Stimulated activated CD8-positive, alpha-beta memory T cell treated with anti-CD3 and anti-CD28 coated beads, Interleukin-7, amount 100 ng/mL, for 1 hour (primary cell): ENCODE measurements at places on chromosomes 12 and 14.

DNA sequence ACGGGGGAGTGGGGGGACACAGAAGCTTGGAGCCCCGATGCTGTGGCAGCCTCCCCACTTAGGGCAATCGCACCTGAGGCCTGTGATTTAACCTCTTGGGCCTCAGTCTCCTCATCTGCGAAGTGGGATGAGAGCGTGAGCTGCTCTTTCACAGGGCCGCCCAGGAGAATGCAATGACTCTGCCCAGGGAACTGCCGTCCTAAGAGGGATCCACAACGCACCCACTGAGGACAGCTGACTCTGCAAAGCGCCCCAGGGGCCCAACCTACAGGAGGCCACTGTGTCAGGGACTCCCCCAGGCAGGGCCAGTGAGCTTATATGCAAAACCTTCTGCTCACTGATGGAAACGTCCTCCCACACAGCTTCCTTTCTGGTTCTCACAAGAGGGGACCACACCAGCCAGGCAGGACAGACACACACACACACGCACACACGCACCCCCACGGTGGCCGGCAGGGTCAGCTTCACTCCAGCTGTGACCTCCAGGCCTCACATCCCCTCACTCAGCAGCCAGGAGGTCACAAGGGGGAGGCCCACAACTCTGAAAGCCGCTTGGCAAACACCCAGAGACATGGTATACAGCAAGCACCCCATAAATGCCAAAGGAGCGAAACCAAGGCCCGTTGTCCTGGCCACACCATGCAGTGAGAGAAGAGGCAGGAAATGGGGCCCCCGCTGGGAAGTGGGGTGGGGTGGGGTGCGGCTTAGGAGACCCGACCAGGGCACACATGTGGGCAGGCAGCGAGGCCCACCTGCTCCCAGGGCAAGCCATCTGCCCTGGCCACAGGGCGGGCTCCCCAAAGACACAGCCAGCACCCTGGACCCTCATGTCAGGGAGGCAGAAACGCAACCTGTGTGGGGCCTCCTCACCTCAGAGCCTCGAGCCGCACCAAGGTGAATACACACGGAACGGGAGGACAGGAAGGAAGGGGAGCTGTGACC, 73.3 kb downstream of the NCOR2 start:
- no peak for DNase-seq

DNA sequence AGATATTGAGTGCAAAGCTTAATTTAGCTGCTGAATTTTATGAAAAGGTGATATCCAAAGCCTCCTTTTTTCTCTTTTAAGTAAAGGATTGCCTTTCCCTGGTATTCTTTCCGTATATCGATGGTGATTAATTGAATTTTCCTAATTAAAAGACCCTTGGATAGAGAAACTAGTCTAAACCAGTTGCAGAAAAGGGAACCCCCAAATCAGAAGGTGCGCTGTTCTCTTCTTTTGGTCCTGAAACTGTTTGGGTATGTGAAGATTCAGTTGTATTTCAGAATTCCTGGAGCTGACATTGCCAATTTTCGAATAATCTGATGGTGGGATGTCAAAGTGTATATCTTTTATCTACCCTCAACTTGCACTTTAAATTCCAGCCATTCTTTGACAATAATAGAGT, 1.9 kb downstream of the GPHN start:
- DNase-seq: no peak

DNA sequence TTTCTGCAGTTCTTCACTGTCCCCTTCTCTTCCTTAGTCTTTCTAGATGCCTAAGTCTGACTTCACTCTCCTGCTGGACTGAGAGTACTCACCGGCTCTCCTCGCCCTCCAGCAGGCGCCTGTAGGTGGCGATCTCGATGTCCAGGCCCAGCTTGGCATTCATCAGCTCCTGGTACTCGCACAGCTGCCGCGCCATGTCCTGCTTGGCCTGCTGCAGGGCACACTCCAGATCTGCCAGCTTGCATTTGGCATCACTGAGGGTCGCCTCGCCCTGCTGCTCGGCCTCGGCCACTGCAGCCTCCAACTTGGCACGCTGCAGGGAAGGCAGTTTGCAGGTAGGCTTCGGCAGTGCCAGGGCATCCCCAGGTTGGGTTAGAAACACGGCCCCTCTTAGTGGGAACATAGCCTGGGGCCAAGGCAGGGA, 5.2 kb downstream of the KRT84 start:
- no peak for DNase-seq

- DNase-seq: no peak
Measured at GRCh38 chr14:67515386-67516079, 17.6 kb upstream of the PLEKHH1 start.

GRCh38 chr12:56375598-56376434, 13.2 kb upstream of the APOF start:
- DNase-seq: no peak

DNA sequence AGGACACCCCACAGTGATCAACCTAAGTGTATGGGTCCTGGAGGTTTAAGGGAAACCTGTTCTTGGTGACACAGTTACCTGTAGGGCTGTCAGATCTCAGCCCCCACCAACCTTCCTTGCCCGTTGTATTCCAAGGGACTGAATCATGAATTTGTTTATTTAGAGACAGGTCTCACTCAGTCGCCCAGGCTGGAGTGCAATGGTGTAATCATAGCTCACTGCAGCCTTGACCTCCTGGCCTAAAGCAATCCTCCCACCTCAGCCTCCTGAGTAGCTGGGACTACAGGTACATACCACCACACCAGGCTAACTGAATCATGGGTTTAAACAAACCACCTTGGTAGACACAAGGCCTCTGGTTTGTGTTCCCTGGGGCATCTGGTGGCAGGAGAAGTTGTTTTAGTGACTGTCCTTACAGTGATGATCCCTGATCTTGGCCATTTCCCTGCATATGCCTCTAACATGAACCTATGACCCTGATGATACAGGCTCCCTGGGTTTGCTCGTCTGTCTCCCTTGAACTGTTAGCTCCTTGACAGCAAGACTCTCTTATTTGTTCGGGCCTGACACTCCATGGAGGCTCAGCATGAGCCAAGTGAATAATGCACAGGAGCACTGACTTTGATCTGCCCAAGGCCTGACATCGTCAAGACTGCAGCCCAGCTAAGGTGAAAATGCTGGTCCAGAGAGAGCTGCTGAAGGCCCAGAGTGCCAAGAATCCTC, 47.9 kb downstream of the PITPNM2 start:
- DNase-seq: no peak

DNA sequence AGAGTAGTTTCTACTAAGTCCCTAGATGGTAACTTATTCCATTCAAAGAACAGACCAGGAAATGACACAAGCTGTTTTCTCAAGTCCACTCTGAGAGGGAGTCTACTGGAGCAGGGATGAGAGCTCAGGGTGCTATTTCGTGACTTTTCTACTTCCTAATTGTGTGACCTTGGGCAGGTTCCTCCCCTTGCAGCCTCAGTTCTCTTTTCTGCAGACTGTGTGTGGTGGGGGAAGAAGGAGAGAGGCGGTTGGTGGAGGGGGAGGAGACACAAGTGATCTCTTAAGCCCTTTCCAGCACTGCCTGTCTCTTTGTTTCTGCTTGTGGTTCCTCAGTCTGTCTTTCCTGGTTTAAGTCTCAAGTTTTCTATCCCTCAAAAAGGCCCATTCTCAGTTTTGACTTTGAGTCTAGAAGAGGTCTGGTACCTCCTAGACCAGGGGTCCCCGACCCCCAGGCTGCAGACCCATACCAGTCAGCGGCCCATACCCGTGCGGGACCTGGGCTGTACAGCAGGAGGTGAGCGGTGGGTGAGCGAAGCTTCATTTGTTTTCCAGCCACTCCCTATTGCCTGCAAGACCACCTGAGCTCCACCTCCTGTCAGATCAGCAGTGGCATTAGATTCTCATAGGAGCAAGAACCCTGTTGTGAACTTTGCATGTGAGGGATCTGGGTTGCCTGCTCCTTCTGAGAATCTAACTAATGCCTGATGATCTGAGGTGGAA, 10.7 kb downstream of the FGF6 start:
- DNase-seq: no peak
